ENCODE measurements at places on chromosomes 3 and 15.

DNA sequence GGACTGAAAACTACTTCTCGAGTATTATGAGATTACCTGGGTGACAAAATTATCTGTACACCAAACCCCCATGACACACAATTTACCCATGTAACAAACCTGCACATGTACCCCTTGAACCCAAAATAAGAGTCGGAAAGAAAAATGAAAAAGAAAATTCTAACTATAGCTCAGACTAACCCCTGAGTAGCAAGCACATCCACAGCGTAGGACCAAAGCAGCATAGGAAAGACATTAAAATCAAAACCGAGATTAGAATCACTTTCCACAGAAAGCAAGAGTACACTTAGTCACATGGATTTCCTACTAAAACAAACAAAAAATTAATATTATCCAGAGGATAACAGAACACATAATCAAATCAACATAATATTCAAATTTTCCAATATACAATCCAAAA lies 6.3 kb upstream of the PIK3CA start:
- DNase-seq: no peak

DNA sequence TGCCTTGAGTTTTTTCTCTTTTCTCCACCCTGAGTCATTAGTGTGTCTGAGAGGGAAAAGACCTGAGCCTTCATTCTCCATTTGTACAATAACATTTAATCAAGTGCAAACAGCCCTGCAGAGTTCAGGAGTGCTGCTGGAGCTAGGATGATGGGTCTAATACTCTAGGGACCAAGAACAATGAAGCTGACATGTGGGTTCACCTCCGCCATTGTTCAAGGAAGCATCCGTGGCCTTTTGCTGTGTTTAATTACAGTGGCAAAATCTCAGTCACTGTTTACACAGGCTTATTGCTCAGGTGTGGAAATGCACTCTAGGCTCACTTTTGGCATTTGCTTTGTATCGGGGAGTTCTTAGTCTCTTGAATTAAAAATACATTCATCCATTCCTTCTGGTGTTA lies 259.6 kb downstream of the LRTM1 start:
- DNase-seq: no peak

DNA sequence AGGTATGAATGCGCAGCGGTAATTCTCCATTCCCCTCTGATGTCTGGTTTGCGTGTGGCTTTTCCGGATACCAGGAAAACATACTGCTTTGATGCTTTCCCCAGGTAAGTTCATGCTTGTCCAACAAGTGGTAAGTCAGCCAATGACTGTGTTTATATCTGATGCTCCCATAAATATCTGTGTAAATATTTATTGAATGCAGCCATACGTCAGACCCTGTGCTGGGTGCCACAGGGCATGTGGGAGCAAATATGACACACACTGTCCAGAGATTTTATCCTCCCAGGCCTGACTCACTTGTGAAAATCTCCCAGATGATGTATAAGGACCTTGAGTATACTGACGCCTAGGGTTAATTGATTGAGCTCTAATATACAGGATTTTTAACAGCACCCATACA lies 29.6 kb upstream of the CEMIP start:
- no peak for DNase-seq

DNA sequence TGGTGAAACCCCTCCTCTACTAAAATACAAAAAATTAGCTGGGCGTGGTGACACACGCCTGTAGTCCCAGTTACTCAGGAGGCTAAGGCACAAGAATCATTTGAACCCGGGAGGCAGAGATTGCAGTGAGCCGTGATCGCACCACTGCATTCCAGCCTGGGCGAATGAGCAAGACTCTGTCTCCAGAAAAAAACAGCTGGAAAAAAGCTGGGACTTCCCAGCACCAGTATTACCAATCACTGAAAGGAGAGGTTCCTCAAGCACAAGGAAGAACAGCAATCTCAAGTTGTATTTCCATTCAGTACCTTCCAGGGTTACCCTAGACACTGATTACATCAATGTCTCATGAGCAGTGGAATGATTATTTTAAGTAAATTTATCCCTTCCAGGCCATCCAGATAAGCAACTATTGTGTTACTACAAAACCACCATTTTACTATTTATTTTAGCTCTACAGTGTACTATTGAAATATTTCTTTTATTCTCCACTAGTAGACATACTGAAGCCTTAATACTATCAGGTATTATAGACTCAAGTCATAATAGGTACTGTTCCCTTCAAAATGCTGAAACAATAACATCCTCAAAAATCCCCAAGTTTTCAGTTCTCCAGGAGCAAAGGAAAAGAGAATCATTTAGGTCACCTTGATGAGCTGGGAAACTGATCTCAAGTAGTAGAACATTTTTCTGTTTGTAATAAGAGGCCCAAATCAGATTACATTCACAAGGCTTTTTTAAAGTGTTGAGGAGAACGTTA lies 54.8 kb upstream of the VGLL4 start:
- no peak for DNase-seq

DNA sequence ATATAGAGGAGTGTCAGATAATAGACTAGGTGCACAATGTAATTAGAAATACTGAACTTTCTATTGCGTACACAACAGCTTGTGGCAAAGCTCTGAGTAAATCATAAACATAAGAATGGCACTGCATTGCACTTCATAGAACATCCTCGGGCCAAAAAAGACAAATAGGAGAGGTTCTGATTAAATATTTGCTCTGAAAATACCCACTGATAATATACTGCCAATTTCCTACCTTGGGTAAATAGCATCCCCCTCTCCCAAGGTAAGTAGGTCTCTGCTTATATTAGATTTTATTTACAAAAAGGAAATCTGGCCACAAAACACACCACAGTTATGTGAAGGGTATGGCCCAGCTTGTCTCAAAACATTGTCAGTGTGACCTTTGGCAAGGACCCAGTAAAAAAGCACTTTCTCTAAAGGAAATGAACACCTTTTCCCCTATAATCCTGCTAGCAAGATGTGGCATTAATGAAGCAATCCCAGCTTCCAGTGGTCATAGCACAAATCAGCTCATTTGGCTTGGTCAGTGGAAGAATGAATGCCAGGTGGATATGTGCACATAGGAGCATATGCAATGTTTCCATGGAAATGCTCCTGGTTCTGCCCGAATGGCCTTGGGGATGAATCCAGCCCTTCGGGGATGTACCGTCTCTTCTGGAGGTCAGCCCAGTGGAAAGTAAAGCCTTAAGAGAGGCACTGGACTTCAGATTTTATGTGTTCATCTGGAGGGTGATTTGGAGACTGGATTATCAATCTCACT lies 315.9 kb downstream of the LSAMP start:
- DNase-seq: no peak

Measured in NCI-H774 (cell line).